ENCODE measurements at places on chromosomes 16 and 17.

DNA sequence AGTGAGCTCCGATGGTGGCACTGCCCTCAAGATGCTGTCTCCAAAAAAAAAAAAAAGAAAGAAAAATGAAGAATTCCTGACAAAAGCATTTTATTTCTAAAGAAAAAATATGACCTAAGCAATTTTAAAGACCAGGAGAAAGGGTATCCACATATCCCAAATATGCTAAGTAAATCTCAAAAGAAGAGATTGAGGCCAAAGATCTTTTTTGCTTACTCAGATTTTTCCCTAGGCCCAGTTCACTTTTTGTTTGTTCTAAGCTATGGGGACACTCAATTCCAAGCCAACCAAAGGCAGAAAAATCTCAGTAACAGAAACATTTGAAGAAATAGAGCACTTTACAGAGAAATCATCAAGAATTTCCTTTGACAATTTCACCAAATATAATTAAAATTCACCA lies 150.8 kb downstream of the SOX9 start:
- DNase-seq = no peak

GRCh38 chr16:87878704-87879103 lies 9.4 kb upstream of the SLC7A5 start:
- DNase-seq = no peak

GRCh38 chr16:25888868-25889267 lies 197.1 kb downstream of the HS3ST4 start:
- no peak for DNase-seq

- no peak for DNase-seq
Observed at GRCh38 chr16:13957197-13958078, 37.5 kb downstream of the ERCC4 start.

GRCh38 chr17:60077672-60078519 lies 825 bp downstream of the HEATR6 start:
- DNase-seq = peak; percentile 3

DNA sequence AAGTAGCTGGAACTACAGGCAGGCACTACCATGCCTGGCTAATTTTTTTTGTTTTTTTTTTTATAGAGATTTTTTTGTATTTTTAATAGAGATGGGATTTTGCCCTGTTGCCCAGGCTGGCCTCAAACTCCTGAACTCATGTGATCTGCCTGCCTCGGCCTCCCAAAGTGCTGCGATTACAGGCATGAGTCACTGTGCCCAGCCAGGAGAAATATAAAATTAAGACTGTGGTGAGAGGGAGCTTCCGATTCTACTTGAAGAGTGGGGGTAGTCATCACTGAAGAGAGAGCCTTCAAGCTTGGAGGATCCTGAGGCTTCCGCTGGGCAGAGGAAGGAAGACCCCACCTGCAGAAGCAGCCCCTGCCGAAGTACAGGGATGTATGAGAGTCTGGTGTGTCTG lies 34.4 kb upstream of the RGS9 start:
- DNase-seq = no peak

- peak; percentile 34 for DNase-seq
Observed at GRCh38 chr17:62703776-62704380, 76.4 kb downstream of the MRC2 start.

GRCh38 chr17:51661403-51661802 lies 401.1 kb downstream of the UTP18 start:
- DNase-seq = no peak

DNA sequence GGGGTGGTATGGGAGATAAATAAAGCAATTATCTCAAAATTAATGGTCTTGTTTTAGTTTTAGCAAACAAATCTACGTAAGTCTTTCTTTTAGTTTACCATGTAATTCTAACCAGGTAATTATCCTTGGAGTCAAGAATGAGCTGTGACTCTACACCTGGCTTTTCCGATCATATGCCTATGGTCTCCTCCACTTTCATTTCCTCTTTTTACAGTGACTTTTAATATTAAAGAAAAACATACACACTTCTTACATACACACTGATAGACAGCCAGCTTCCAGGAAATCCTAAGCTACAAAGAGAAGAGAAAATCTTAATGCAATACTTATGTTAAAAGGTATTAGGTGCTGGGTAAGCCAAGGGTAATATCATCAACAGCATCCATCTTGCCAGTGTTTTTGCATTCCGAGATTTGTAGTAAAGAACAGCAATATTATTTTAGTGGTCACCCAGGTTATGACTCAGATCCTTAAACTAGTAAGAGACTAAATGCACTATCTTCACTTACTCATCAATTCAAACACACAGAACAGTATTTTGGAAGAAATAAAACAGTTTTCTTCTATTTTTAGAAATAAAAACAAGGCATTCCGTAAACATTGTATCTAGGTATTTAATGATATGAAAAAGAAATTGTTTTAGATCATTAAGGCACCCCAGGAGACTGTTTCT lies 4.4 kb upstream of the IRX5 start:
- DNase-seq = no peak

- no peak for DNase-seq
Observed at GRCh38 chr17:47831934-47832327, 461 bp downstream of the LRRC46 start.

DNA sequence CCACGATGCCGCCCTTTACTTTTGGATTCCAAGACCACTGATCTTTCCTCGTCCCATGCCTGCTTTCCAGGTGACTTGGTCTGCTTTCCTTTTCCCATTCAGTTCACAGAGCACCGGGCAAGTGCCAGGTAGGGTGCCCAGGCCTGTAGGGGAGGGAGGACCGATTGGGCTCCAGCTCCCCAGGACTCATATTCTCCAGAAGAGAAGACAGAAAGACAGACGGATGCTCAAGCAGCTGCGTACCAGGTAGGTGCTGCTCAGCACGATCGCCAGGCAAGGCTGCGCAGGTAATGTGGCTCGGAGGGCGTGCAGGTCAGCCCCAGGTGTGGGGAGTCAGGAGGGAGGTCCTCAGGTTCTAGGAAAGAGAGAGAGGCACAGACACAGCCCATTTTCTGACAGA lies 67.5 kb upstream of the ZNF423 start:
- no peak for DNase-seq

Data from T-helper 22 cell (primary cell).